Stimulated activated CD4-positive, alpha-beta T cell treated with anti-CD3 and anti-CD28 coated beads, Interleukin-4, amount 100 ng/mL, for 48 hours (primary cell): ENCODE measurements at places on chromosomes 5 and 9.
A peak's percentile ranks its signal among the peaks of the same experiment; 100 is the strongest.

DNA sequence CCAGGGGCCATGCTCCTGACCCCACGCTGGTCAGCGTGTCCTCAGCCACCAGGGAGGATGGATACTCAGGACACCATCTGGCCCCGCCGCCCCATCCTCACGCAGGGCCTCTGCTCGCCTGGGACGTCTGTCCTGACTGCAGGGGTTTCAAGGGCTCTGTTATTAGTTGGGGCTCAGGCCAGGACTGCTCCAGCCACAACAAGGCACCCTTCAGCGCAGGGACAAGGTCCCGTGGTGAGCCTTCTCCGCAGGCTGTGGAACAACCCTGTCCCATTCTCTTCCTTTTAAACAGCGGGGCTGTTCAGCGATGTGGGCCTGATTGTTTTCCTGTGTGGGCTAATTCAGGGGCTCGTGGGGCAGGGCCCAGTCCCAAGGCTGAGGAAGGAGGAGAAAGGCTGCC is 61.6 kb downstream of the SEMA4D start:
- DNase-seq, result no peak

GRCh38 chr5:113020461-113021273 is 44.1 kb downstream of the DCP2 start:
- DNase-seq, result no peak

DNA sequence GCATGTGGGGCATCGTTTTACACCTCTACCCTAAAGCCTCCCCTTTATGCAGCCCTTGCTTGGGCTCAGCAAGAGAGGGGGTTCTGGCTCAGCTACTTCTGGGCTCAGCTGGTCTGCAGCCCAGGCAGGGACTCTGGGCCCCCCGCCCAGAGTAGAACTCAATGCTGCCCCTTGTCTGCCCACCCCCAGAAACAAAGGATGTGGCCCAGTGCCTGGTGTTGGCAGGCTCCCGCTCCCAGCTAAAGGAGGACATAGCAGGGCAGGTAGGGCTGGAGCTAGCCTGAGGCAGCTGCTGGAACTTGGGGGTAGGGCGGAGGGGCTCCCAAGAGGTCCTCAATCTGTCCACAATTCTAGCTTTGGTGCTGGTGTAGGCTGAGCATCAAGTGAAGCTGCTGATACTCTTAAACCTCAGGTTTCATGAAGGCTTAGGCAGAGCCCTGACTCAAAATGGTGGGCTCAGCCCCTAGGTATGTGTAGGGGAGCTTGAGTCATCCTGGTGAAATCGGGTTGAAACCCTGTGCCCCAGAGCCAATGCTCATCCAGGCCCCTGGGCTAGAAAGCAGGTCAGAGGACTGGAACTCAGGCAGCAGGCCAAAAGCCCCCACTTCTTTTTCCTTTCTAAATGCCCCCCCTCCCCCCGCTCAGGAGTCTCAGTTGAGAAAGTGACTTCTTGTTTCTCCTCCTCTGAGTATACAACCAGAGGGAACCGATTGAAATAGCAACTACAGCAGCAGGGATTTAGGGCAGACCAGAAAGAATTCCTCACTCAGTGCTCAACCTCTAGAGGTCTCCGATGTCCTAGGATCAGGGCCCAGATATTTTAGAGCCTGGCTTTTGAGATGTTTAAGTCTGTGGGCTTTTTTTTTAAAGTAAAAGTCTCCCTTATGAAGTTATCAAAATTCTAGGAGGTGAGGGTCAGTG is 11.4 kb downstream of the PSD2 start:
- DNase-seq, result no peak

- no peak for DNase-seq
Measured at GRCh38 chr5:75331-76320, 16.3 kb upstream of the PLEKHG4B start.

GRCh38 chr5:66329078-66329477 is 185.0 kb downstream of the SREK1 start:
- no peak for DNase-seq

DNA sequence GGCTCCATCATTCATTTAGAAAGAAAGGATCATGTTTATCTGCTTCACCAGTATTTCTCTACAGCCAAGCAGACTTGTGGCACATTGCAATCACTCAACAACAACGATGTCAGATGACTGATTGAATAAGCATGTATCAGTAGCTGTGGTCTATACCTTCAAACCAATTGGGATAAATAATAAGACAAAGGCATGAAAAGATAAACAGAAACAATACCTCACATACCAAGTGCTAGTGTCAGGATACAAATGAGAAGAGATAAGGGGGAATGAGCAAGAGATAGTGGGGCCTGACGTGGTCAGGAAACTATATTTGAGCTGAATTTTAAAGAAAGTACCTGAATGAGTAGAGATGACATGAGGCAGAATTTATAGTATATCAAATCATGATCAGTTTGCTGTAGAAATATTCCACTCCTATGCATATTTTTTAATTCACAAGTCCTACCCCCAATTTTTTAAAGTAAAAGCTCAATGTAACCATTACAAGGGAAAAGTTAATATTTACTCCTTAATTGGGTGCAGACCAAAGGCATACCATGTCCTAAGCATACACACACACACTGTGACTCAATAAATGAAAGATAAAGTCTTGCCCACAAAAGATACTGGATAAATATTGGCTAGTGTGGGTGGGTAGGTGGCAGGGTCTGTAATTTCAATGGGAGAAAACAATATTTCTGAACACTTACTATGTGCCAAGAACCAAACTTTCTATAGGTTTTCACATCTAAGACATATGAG is 284.5 kb downstream of the SPOCK1 start:
- no peak for DNase-seq

DNA sequence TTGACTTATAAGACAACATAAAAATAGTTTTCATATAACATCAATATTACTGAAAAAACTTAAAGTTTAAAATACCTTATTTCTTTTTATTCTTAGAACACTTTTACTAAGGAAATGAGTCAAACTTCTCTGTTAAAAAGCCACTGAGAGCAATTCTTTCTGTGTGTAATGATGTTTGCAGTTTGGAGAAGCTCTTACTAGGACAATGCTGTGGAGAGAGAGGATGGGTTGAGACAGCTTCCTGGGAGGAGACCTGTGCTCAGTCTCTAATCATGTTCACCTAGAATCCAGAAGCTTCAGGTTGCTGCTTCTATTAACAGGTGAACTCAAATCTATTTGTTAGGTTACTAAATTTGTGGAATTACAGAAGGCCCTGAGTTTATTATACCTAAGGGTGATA is 198.5 kb downstream of the DNAH5 start:
- DNase-seq, result no peak

DNA sequence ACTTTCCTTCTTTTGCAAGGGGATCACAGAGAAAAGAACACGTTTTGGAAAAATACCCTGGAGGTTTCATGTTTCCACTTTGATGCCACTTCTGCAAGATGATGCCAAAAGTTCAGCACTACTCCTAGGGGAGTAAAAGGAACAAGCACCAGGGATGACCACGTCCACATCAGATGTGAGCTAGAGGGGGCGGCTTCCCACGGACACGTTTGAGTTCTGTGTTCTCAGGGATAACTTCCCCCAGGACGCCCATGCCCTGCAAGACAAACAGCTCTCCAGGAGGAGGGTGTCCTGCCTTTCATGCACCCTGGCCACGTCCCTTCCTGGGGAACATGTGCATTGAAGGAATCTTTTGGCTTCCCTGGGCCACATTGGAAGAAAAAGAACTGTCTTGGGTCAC is 66.6 kb upstream of the TRIO start:
- DNase-seq, result no peak

GRCh38 chr5:153209016-153209415 is 281.5 kb upstream of the GRIA1 start:
- DNase-seq, result no peak

DNA sequence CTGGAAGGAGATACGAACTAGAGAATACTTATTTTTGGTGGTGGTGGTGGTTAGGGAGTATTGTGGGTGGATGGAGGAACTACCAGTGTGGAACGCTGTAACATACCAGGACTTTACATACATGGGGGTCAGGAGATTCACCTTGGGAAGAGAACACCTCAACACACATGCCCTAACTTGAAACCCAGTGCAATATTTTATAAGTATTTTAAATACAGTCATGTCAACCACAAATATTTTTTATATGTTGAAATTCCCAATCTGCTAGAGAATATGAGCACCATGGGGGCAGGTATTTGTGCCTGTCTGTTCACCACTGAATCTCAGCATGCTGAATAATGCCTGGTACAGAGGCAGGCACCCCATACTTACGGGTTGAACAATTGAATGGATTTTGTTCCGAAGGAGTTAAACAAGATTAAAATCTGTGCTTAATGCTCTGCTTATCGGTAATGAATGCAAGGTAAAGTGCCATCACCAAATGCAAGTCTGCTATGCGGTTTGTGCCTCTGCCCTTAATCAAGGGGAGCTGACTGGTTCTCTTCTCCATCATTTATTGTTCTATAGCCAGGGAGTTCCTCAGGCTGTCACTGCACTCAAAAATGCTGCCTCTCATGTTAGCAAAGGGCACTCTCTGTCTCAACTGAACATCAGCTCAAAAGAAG is 65.3 kb downstream of the RASEF start:
- DNase-seq, result no peak

DNA sequence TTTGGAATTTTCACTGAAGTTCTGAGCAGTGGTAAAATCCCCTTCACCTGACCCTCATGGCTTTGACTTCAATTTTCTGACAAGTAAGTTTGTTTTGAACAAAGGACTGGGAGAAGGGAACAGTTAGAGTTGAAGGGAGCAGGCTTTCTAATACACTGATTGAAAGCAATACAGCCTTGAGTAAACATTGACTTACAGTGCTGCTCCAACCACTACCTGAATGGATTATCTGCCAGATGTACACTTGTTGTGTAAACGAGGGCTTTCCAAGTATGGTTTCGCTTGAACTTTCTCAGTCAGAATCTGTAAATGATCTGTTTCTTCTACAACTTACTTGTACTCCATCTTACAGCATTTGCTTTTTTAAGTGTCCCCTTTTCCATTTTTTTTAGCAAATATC is 1414.9 kb upstream of the NUDT12 start:
- no peak for DNase-seq

DNA sequence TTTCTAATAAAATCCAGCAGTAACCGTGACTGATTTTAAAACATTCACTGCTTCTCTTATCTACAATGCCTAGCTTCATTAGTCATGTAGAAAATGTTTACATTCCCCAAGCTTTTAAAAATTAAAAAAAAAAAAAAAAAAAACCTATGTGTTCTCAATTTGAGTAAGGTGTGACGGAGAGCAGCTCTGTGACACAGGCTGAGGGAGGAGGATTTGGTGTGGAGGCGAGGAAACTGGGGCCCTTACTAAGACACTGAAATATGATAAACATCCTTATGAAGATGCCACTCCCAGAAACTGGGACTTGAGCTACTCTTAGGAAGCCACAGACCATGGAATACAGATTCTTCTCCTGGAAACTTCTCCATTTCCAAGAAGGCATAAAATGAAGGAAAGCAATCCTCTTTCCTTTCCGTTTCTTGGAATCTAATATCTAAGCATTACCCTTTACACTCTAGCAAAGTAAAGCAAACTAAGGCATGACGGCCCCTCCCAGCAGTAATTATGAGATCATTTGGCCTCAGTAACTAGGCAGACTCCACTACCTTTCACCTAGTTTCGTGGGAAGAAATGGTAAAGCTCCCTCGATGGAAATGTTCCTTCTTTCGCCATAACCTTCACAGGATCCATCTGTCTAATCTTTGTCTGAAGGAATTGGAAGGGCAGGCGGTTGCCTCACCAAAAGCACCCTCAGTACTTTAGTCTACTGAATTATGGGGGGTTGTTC is 23.5 kb downstream of the GRAMD2B start:
- DNase-seq, result peak; percentile 62

GRCh38 chr5:72018143-72018803 is 89.0 kb upstream of the MAP1B start:
- peak; percentile 68 for DNase-seq

GRCh38 chr5:67283988-67284487 is 87.4 kb upstream of the CD180 start:
- DNase-seq, result no peak

- no peak for DNase-seq
Measured at GRCh38 chr5:157865781-157866180, 6.8 kb upstream of the CLINT1 start.

- DNase-seq, result no peak
Measured at GRCh38 chr5:150142185-150142958, 13.3 kb downstream of the PDGFRB start.

DNA sequence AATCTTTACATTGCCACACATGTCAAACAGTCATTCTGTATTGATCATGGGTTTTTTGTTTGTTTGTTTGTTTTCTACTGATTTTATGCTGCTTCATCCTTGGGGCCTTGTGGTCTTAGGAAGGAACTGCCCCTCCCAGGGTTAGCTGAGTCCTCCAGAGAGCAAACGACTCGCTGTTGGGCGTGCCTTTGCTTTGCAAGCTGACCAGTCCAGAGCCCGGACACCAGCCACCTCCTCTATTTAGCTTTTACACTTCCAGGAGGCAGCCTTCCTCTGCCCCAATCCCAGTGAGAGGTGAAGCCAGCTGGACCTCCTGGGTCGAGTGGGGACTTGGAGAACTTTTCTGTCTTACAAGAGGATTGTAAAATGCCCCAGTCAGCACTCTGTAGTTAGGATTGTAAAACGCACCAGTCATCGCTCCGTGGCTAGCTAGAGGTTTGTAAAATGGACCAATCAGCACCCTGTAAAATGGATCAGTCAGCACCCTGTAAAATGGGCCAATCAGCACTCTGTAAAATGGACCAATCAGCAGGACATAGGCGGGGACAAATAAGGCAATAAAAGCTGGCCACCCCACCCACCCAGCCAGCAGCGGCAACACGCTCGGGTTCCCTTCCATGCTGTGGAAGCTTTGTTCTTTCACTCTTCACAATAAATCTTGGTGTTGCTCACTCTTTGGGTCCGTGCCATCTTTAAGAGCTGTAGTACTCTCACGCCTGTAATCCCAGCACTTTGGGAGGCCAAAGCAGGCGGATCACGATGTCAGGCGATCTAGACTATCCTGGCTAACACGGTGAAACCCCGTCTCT is 154.4 kb downstream of the ERCC6L2 start:
- no peak for DNase-seq

- DNase-seq, result no peak
Measured at GRCh38 chr5:87185838-87186237, 81.8 kb upstream of the RASA1 start.

- no peak for DNase-seq
Measured at GRCh38 chr9:93884808-93885207, 70.3 kb downstream of the BARX1 start.

DNA sequence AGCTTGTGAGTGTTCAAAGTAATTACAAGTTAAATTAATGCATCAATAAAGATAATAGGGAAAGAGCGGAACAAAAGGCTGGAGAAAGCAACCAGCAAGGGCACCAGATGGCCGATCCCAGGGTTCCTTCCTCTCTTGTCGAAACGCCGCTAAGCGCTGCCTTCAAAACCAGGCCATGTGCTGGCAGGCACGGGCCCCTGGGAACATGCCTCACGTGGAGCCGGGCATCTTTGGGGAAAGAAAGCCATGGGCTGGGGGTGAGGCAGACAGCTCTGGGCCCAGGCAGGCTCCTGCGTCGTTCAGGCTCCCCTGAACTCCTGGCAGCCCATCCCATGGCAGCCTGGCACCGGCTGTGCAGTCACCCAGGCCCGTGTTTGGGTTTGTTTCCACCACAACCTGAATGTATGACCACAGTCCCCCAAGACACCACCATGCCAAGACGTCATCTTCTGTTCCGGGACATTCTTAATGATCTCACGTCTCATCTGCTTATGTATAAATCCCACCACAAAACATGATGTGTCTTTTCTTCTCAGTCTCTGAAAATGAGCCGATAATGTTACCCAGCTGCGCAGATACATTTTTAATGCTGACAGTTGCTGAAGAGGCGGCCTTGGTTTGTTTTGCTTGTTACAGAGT is 110.4 kb upstream of the SARDH start:
- no peak for DNase-seq
